ENCODE measurements at places on chromosomes 6 and 20. TPM values are rescaled to one million over a fixed set of nuclear protein-coding genes. Genes with fewer than 3 reads are reported as not detected.
A peak's percentile ranks its signal among the peaks of the same experiment; 100 is the strongest.

The SYNDIG1 gene
- total RNA-seq, result 0.17 TPM

- H3K27ac ChIP-seq, result no peak overlapping the region
- H3K36me3 ChIP-seq, result no peaks in the 10 kb centered on the region
- no peak overlapping the region for H3K4me3 ChIP-seq
- no peaks in the 10 kb centered on the region for H3K4me1 ChIP-seq
These were observed 42.6 kb downstream of the IRF4 start for GRCh38 chr6:434051-434705.

DNA sequence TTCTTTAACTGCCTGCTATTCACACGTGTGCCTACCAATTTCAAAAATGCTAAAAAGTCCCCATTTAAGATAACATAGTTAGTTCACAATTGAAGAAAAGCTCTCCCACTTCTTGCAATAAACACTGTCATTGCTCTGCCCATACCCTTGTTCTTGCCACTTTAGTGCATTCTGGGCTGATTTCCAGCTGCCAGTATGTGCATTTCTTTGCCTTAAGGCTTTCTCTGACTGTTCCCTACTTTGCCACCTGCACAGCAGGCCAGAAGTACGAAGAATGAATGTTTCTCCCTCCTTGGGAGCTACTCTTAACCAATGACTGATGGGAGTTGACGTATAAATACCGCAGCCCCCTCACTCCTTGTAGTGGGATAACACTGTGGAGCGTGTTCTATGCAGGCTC lies 16.0 kb upstream of the ATRN start:
- H3K36me3 ChIP-seq, result no peaks in the 10 kb centered on the region
- H3K4me3 ChIP-seq, result no peak overlapping the region
- no peak overlapping the region for H3K27ac ChIP-seq

- H3K4me3 ChIP-seq, result no peak overlapping the region
- H3K4me1 ChIP-seq, result no peaks in the 10 kb centered on the region
- H3K27ac ChIP-seq, result no peak overlapping the region
- no peak for DNase-seq
- H3K27me3 ChIP-seq, result no peaks in the 10 kb centered on the region
These were observed 34.2 kb upstream of the KCNK5 start for GRCh38 chr6:39263303-39264037.

DNA sequence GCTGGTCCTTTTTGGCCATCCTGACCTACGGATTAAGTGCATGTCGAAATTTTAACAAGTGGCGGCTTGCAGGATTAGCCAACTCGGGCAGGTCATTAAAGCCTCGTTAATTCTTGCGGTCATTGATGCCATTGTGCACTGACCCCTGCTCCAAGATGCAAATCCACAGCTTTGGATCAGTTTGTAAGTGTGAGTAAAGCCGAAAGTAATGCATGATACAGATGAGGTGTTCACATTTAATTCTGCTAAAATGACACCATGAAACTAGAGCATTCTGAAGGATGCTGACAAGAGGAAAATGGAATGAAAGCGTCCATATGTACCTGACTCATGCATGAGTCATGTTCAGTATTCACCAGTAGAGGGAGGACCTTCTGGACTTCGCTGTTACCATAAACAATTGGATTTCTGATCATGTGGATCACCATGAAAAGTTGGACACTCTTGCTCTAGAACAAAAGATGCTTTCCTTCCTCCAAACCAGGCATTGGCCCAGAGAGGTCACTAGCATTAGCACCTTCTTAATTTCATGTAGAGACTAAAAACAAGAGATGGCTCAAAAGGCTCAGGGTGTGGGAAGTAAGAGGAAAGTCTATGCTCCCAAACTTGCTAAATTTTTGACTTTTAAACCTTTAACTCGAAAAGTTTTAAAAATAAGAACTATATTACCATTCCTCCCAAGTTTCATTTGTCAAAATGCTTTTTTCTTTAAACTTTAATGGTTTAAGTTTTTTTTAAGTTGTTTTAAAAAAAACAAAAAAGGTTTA lies 48.0 kb downstream of the MUC22 start:
- no peaks in the 10 kb centered on the region for H3K36me3 ChIP-seq
- H3K4me3 ChIP-seq, result no peak overlapping the region
- H3K27me3 ChIP-seq, result no peaks in the 10 kb centered on the region
- peak; percentile 98 for DNase-seq
- peak overlapping the region; percentile 19 for H3K27ac ChIP-seq

DNA sequence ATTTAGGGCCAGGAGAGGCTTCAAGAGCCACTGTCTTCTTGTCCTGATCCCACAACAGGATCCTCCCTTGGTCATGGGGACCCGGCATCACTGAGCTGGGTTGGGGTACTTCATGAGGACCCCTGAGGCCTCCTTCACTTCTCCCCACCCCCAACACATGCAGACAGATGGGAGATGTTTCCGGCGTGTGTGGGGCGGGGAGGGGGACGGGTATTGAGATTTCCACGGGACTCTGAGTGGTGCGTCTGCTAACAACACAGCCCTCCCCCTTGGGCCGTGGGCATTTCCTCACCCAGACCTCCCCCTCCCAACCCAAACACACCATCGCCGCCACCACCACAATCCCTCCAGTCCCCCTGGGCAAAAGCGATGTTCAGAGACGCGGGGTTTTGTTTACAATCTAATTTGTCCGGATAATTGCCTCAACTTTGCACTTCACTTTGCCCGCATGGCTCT lies 906 bp upstream of the FOXP4 start:
- no peaks in the 10 kb centered on the region for H3K36me3 ChIP-seq
- DNase-seq, result no peak
- H3K27ac ChIP-seq, result no peak overlapping the region
- H3K4me3 ChIP-seq, result peak overlapping the region; percentile 72
